ENCODE measurements at places on chromosomes 7 and 10.

GRCh38 chr7:95421847-95422444 is 12.9 kb downstream of the PON2 start:
- no peak for DNase-seq

DNA sequence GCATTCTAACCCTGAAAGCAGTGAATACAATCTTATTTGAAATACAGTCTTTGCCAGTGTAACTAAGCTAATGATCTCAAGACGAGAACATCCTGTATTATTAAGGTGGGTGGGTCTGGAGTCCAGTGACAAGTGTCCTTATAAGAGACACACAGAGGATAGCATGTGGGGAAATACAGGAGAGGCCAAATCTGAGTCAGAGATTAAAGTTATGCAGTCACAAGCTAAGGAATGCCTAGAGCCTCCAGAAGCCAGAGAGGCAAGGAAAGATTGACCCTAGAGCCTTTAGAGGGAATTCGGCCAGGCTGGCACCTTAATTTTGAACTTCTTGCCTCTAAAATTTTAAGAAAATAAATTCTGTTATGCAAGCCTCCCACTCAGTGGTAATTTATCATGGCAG is 87.5 kb upstream of the HGF start:
- DNase-seq, result no peak

GRCh38 chr10:48309711-48310226 is 3.3 kb downstream of the MAPK8 start:
- DNase-seq, result peak; percentile 4

DNA sequence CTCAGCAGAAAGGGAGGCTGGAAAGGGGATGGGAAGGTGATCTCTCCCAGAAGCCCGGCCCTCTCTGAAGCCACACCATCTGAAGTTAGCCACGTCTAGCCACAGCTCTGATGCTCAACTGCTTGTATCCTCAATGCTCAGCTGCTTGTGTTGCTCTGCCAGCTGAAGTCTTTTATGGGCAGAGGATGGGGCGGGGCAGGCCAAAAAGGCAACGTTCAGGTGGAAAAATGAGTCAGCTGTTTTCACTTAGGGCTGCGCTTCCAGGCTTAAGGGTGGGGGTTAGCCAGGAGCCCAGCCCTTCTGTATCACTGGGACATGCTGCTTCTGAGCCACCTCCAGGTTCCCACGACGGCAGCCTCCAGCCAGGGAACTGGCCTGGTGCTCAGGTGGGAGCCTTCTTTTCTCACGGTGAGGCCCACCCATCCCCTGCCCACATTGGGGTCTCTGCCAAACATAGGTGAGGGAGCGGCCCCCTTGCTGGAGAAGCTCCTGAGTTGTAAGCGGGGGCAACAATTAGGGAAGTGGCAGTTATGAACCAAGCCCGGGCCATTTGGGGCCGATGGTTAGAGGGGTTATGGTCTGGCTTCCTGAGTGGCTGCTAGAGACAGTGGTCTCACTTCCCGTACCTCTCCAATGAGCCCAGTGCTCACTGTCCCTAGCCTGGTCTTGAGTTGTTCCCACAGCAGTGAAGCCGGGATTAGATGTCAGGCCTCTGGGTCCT is 44.9 kb upstream of the CNPY1 start:
- no peak for DNase-seq

GRCh38 chr7:40586197-40586596 is 451.4 kb downstream of the SUGCT start:
- no peak for DNase-seq

GRCh38 chr7:150567871-150568301 is 696 bp downstream of the GIMAP4 start:
- peak; percentile 49 for DNase-seq

DNA sequence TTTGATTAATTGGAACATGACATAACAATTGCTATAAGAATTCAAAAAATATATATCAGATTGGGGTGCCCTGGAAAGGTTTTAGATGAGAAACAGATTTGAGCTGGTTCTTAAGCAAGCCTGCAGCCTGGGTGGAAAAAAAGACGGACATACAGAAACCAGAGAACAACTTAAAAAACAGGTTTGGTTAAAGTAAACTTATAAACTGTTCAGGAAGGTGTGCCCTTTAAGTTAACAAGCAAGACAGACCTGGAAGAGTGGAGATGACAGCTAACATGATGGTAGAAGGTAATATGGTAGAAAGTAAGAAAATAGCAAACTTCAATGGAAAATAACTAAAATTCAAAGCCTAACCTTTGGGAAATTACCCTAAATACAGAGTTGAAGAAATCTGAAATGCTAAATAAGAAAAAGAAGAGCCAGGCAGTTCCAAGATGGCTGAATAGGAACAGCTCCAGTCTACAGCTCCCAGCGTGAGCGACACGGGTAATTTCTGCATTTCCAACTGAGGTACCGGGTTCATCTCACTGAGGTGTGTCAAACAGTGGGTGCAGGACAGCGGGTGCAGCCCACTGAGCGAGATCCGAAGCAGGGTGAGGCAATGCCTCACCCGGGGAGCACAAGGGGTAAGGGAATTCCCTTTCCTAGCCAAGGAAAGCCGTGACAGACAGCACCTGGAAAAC is 52.2 kb downstream of the CADPS2 start:
- no peak for DNase-seq

DNA sequence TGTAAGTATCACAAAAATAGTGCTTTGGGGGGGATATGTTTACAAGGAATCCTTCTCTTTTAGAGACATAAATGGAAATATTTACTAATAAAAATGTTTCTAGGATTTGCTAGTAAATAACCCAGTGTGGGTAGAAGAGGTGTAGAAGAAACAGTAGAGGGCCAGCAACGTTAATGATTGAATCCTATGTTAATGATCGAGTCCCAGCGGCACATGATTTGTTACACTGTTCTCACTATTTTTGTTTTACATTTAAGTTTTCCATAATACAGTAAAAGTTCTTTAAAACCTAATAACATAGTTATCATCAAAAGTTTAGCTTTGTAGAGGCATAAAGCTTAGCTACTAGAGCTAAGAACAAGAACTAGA is 66.0 kb downstream of the UBE2H start:
- DNase-seq, result no peak

DNA sequence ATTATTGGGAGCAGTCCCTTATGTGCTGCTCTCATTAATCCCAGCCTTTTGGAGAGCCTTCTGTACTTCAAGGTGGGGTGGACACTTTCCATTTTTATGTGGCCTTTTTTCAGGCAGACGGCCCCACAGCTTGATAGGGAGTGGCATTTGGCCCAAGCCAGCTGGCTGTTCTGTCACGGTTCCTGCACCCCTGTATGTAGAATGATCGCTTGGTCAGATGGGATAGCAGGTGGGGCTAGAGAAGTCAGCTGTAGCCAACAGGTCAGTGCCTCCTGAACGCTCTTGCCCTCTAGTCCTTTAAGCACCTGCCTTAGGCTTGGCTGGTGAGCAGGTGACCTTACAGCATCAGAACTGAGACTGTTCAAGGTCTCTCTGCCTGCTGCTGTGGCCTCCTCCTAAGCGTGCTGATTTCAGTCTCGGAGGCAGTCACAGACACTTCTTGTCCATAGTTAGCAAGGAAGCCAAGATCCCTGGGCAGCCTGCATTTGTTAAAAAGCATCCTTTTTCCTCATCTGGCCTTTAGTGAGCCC is 95.3 kb downstream of the LRRC4 start:
- DNase-seq, result no peak

GRCh38 chr10:12063483-12063818 is 5.3 kb upstream of the DHTKD1 start:
- DNase-seq, result no peak

GRCh38 chr7:99642027-99642426 is 25.3 kb downstream of the ZSCAN25 start:
- DNase-seq, result no peak

- DNase-seq, result no peak
These were observed 4.6 kb downstream of the VAX1 start for GRCh38 chr10:117133273-117134055.

DNA sequence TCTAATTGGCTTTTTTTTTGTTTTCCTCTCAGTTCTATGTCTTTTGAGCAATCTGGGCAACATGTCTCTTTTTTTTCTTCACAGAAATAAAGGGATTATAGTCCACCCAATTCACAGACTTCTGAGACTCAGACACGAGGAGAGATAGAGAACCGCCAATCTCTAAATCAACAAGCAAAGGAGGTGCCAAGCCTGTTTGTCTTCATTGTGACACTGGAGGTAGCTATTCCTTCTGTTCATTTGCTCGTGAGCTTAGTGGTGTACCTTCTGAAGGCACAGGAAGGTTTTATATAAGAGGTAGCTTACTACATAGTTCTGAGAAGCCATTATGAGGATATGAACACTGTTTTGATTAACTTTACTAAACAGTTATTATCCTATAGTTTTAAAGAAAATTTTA is 6.1 kb downstream of the EPHB6 start:
- DNase-seq, result no peak

- DNase-seq, result no peak
These were observed 995.4 kb upstream of the LRRN3 start for GRCh38 chr7:110095372-110096052.

- DNase-seq, result peak; percentile 30
These were observed 89.8 kb downstream of the CREM start for GRCh38 chr10:35216303-35216905.

- DNase-seq, result no peak
These were observed 35.5 kb downstream of the RPS24 start for GRCh38 chr10:78069151-78069550.

DNA sequence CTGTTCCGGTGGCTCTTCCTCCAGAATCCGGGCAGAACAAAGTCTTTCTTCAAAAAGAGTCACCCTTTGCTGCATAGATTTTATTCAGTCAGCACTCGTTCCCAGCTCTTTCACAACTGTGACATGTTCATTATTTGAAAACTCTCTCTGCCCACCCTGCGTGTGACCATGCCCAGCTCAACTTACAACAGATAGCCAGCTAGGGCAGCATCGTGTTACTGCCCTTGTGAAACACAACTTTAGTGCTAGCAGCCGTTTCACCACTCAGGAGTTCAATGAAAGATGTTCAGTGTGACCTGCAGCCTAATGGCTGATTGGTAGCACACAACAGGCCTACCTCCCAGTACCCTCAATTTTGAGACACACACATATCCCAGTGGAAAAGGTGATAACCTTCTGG is 57.9 kb downstream of the ZNF438 start:
- no peak for DNase-seq

DNA sequence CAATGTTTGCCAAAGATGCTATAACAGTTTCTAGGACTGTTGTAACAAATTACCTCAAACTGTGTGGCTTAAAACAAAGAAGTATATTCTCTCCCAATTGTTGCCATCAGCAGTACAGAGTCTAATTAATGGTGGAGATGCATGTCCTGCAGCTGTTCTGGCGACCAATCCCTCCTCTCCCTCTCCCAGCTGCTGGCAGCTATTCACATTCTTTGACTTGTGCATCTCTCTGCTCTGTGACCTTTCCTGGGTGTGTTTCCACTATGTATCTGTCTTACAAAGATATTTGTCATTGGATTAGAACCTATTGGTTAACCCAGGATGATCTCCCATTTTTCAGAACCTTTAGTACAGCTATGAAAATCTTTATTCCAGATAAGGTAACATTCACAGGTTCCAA is 561.7 kb upstream of the POM121L12 start:
- DNase-seq, result no peak

DNA sequence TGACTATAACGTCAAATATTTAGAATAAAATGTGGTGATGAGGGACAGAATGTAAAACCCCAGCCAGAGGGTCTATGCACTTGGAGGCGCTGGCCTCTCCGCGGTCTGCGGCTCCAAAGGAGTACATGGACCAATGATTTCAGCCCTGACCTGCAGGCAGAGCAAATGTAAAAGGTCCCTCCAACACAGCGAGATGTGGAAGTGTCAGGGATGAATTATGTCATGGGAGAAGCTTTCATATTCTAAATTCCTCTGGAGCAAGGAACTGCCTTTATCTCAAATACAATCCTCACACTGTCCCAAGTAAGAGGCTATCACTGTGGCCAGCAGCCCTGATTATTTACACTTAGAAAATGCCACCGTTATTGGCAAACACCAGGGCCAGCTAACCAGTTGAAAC is 139.4 kb downstream of the GFRA1 start:
- no peak for DNase-seq

GRCh38 chr7:43303740-43304241 is 191.3 kb downstream of the HECW1 start:
- no peak for DNase-seq

DNA sequence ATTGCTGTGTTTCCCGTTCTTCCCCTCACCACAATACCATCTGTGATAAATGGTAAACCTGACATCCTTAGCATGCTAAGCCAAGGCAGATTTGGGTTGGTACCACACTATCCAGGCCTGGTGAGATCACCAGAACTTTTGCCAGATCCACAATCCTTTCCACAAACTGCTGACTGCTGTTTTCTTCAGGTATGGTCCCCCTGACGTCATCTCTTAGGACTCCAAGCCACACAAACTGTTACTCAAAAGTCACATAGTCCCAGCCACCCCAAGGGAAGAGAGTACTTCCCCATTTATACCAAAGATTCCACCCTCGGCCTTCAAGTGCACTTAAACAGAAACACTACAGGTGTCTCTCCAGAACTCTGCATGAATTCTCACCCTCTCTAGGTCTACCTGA is 34.8 kb downstream of the SLC25A13 start:
- DNase-seq, result no peak

GRCh38 chr7:38224392-38224791 is 46.3 kb downstream of the STARD3NL start:
- no peak for DNase-seq

DNA sequence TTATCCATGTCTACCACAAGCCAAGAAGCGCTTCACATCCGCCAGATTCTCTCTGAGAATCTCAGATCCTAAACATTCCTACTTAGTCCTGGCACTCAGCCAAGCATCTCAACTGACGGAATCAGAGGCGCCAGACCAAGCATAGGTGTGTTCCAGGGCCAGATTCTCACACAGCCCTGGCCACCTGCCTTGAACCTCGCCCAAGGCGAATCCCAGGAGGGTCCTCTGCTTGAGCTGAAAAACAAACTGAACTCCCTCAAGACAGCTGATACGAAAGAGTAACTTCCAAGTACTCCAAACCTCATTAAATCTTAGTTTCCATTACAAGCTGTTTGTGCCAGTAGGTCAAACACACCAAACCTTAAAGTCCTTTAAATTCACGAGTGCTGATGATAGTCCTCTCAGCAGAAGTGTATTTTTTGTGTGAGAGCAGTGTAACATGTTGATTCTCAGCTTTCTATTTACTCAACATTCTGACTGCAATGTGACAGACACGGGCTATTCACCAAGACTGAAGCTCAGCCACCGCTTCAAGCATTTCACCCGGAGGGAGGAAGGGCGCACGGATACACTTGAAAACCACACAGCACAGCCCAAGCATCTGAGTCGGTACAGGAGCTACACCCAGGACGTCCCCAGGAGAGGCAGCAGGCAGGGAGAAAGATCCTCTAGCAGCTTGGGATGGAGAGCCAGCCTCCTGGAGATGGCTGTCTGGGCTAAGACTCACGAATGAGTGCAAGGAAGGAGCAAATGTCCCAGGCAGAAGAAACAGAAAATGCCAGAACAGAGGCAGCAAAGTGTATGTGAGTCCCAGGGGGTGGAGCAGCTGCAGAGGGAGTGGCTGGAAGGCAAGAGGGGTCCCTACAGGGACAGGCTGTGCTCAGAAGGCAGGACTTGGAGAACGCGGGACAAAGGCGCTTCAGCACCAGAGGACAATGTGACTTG is 6.0 kb downstream of the PARD3 start:
- DNase-seq, result no peak

GRCh38 chr7:142334236-142334635 is 76.4 kb upstream of the PRSS58 start:
- DNase-seq, result no peak
